ENCODE measurements at places on chromosomes 7 and 10.

DNA sequence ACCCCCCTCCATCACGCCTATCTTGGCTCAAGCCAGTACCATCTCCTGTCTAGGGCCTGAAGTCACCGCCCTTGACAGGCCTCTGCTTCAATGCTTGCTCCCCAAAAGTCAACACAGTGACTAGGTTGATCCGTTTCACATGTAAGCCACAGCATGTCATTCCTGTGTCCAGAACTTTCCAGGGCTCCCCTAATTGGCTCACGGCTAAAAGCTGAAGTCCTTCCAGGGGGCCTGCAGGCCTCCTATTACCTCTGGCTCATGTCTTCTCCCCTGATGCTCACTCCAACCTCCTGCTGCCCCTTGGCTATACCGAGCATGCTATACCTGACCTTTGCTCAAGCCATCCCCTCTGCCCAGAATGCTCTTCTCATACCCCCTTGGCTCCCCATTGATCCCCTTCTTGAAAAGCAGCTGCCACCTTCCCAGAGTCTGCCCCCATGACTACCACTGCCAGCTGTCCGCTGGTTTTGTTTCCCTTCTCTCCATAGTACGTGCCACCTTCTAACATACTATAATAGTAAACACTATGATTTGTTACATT lies 39.1 kb downstream of the CPXM2 start:
- no peak for DNase-seq

DNA sequence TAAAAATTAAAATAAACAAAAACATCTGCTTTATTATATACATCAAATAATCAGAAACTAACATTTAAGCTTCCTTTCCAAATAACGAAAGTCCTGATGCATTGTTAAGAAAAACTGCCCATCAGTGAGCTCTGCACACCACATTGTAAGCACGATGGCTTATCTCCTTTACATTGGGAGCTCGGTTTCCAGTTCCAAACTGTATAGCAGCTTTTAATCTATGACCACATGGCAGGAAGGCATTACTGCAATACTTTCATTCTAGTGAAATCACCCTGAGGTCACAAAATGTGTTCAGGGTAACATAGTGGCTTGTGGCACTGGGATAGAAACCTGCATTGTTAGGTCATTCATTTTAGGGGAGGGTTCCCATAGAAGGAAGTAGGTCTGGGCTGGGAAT lies 146.3 kb downstream of the ZNF22 start:
- no peak for DNase-seq

GRCh38 chr7:106347229-106347833 lies 62.5 kb upstream of the NAMPT start:
- no peak for DNase-seq

DNA sequence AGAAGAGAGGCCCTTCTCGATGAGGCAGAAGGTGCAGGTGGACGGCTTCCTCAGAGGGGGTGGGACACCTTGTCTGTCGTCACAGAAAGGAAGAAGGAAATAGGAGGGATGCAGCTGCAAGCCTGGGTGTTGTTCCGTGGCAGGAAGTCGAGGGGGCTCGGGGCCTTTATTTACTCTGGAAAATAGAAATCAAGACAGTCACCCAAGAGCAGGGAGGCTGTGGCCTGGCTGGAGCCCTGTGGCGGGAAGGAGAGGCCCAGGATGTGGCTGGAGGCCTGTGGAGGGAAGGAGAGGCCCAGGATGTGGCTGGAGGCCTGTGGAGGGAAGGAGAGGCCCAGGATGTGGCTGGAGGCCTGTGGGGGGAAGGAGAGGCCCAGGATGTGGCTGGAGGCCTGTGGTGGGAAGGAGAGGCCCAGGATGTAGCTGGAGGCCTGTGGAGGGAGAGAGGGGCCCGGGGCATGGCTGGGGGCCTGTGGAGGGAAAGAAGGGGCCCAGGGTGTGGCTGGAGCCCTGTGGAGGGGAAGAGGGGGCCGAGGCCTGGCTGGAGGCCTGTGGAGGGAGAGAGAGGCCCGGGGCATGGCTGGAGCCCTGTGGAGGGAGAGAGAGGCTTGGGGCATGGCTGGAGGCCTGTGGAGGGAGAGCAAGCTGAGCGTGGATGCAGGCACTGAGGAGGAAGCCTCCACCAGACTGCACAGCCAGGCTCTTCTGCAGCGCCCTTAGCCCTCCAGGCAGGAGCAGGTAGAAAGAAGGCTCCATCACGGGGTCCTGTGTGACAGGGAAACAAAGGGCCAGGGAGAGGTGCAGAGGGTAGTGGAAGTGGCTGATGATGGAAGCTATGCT lies 97.3 kb upstream of the SFMBT2 start:
- no peak for DNase-seq

All from amygdala (tissue), 56 donors.